Upper lobe of right lung (tissue), 1 donor: ENCODE measurements at places on chromosomes 2 and 18. TPM values are rescaled to one million over a fixed set of nuclear protein-coding genes. Genes with fewer than 3 reads are reported as not detected.

The RBBP8 gene
- 30.4 TPM for total RNA-seq

The SLC9A2 gene
- total RNA-seq: 0.58 TPM

The PPP1R1C gene
- total RNA-seq: 5.8 TPM

The FBLN7 gene
- 5.4 TPM for total RNA-seq

The PCARE gene
- total RNA-seq: 0.55 TPM

The GAREM2 gene
- 1.9 TPM for total RNA-seq

The TSGA10 gene
- 7.6 TPM for total RNA-seq

The ORC2 gene
- 27.4 TPM for total RNA-seq

The DDX18 gene
- total RNA-seq: 56.6 TPM

The RAB6C gene
- not detected for total RNA-seq

The IL36A gene
- not detected for total RNA-seq

The PXDN gene
- 58.4 TPM for total RNA-seq

The OTX1 gene
- total RNA-seq: not detected
